Stimulated activated CD8-positive, alpha-beta memory T cell treated with anti-CD3 and anti-CD28 coated beads, Interleukin-4, amount 100 ng/mL, for 4 hours (primary cell): ENCODE measurements at places on chromosomes 11 and 22.

GRCh38 chr11:46256540-46257001 lies 20.9 kb upstream of the CREB3L1 start:
- DNase-seq = no peak

DNA sequence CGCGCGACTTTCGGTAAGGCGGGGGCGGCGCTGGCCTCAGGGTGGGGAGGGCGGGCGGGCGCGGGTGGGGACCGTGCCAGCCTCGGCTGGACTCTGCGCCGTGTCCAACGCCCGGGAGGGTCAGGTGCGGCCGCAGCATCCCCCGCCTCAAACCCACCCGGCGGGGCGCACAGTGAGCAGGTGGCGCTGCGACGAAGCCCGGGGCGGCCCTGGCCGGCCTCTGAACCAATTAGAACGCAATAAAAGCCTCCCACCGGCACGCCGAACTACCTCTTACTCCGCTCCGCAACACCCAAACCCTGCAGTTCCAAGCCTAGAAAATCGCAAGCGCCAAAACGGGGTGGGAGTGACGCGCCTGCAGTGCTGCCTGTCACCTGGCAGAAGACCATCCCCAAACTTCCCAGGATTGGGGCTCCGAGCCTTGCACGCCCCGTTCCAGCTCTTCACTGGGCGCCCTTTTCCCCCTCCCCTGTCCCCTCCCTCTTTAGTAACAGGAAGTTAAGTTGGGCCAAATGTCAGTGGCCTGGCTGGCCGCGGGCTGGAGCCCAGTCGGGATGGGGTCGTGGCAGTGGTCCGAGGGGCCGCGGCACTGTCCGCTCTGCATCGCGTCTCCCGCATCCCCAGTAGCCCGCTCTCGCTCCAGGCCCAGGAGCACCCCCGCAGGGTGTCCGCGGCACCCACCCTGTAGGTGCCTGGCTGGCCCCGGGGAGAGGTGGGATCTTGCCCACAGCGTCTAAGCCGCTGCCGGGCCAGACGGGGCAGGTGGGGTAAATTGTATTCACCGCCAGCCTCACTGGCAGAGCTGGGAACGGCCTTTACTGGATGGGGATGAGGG lies 541 bp downstream of the MICAL2 start:
- no peak for DNase-seq

DNA sequence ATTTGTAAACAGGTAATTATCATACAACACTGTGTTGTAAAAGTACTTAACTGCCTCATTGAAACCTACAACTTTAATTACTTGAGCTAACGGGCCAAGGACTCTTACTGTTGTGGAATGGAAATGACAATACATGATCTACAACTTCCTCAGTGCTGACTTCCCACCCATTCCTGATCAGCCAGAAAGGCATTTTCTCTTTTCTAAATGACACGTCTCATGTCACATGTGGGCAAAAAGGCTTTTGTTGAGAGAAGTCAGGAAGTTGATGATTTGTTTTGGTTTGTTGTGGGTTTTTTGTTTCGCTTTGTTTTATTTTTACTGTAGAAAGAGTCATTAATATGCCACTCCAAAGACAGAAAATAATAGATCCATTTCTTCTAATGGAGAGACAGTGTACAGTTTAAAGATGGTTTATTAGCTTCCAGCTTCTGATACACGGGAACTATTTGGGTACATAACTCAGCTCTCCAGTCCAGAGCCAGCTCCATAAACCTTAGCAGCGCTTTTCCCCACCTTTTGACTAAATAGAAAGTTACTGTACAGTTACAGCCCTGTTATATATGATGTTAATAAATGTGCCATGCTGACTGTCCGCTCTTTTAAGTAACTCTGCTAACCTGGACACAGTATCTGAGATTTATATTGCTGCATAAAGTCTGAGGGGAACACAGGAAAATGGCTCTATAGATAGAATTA lies 509.4 kb upstream of the API5 start:
- DNase-seq = no peak

- no peak for DNase-seq
Observed at GRCh38 chr11:12441231-12441861, 64.0 kb downstream of the PARVA start.

DNA sequence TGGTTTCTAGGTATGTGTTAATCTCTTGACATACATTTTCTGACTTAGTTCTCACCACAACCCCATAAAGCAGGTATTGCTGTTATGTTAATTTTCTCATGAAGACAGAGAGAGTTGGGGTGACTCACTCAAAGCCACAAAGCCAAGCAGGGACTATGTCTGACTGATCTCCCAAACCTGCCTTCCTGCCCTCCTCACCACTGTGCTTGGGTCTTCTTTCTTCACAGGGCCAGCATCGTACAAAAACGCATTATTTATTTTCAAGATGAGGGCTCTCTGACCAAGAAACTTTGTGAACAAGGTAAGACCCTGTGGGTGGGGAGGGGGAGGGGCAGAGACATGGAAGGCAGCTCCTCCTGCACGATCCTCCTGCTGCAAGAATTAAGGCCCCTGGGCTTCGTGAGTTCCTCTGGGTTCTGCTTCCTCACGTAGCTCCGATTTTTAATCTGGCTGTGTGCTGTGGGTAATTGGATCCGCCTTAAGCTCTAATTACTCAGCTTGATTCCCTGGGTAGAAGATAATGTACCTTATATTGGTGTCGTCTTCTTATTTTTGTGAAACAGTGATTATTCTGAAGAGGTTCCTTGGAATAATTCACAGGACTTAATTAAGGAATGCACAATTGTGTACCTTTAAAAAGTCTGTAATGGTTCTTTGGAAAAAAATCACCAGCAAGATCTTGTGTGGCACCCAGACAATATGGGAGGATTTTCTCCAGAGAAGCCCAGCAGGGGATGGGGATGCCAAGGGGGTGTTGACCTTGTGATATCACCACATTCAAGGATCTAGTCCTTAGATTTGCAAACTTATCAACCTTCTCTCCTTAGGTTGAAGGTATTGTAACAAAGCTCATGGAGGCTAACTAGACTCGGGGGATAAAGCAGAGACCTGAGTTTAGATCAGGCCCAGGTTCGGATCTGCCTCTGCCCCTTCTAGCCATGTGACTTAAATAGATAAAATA lies 112.9 kb downstream of the SPON1 start:
- peak; percentile 6 for DNase-seq

DNA sequence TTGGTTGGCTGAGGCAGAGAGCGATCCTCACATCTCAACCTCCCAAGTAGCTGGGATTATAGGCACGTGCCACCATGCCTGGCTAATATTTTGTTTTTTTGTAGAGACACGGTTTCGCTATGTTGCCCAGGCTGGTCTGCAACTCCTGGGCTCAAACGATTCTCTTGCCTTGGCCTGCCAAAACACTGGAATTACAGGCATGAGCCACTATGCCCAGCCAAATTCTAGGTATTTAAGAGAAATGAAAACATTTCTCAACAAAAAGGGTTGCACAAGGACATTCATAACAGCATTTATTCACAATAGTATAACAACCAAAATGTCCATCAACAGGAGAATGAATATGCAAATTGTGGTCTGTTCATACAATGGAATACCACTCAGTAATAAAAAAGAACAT lies 31.7 kb upstream of the RBX1 start:
- DNase-seq = no peak

DNA sequence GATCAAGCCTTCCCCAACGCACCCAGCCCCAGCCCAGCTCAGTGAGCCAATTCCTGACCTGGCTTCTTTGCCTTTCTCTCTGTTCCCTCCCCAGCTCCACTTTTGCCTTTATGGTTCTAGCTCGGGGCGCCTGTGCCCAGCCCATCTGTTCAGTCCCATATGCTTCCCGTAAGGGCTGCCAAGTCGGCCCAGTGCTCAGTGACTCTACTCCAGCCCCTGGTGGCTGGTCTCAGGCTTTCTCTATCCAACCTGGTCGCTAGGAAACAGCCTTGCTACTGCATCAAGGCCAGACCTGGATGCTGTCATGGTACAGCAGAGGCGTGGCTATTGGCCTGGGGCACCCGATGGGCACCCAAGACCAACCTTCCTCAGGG lies 178.0 kb downstream of the DSCAML1 start:
- no peak for DNase-seq

DNA sequence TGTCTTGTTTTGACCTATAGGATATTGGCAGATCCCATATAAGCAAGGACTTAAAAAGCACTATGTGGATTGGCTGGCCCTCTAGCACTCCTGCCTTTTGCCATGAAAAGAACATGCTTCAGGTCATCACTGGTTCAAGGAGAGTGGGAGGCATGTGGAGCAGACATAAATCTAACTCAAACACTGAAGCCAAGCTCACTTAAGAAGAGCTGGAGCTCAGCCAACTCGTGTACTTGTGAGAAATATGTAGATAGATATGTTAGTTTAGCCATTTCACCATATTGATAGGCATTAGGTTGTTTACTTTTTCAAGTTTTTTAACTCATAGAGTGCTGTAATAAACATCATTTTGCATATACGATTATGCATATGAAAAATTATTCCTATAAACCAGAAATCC lies 19.9 kb upstream of the BBOX1 start:
- no peak for DNase-seq

GRCh38 chr11:134995741-134996140 lies 583.7 kb upstream of the B3GAT1 start:
- no peak for DNase-seq

DNA sequence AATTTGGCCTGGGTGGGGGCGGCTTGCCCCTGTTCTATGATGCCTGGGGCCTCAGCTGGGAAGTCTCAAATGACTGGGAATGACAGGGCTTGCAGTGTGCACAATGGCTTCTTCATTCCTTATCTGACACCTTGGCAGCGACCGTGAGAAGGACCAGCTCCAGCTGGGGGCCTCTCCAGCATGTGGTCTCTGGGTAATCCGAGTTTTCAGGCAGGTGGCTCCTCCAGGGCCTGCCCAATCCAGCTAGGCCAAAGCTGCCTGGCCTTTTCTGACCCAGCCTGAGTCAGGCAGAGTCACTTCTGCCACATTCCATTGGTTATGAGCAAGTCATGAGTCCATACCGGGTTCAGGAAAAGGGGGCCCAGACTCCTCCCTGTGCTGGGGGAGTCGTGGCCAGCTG lies 646.0 kb downstream of the OPCML start:
- DNase-seq = no peak

DNA sequence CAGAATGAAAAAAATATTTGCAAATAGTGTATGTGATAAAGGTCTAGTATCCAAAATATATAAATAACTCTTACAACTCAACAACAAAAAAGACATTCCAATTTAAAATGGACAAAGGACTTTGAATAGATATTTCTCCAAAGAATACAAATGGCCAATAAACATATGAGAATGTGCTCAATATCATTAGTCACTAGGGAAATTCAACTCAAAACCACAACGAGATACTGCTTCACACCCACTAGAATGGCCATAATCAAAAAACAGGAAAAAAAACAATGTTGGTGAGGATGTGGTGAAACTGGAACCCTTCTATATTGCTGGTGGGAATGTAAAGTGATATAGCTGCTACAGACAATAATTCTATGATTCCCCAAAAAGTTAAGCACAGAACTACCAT lies 38.6 kb upstream of the RPS13 start:
- no peak for DNase-seq

DNA sequence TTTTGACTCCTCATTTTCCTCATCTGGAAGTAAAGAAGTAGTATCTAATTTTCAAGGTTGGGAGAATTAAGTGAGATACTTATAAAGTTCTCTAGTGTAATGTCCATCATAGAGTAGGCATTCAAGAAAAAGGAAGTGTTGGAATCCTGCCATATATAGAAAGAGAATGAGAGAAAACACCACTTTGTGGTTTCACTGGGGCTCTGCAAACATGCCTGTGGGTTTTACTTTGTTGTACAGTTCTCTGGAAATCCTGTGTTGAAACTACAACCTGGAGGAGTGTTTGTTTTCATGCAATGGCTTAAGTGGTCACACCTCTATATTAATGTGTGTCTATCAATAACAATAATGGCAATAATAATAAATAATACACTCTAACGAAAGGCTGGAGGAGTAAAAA lies 741.7 kb downstream of the NELL1 start:
- no peak for DNase-seq

DNA sequence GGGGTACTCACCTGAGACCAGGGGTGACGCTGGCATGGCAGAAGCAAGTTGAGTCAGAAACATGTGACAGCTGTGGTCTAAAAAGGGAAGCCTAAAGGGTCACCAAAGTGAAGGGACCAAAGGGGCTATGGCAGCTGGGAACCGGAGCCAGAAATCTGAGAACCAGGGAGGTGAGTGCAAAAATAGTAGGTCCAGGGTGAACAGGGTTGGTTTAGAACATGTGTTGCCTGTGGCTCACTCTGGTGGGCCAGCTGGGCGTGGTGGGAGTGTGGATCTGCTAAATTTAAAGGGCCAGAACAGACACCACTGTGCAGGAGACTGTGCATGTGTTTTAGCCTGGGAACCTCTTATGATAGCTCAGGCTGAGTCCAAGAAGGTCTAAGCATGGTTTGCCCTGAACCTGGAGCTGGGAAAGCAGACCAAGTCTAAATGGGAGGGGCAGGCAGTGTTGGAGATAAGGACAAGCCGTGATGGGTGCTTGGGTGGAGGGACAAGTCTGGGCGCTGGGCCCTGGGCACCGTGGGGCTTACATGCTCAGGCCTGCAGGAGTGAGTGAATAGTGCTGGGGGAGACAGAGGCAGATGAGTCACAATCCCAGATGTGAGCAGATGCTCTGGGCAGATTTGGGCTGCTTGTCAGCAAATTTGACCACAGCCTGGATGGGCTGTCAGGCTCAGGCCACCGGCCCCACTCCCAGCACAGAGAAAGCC lies 41.4 kb upstream of the ZBED5 start:
- DNase-seq = no peak

DNA sequence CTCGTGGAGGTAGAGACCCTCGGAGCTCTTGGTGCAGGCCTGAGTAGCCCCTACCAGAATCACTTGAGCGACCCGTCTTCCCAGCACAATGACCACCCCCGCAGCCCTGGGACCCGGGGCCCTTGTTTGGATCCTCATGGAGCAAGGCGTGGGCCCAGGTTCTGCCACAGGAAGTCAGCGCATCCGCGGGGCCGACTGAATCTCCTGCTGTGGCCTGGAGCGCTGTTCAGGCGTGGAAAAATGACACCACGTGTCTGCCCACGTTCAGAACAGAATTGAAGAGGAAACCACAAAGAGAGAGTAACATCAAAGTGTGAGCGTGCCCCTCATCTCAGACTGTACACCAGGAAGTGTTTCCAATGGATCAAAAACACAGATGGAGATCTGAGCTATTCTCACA lies 1479.2 kb downstream of the TBC1D22A start:
- no peak for DNase-seq

DNA sequence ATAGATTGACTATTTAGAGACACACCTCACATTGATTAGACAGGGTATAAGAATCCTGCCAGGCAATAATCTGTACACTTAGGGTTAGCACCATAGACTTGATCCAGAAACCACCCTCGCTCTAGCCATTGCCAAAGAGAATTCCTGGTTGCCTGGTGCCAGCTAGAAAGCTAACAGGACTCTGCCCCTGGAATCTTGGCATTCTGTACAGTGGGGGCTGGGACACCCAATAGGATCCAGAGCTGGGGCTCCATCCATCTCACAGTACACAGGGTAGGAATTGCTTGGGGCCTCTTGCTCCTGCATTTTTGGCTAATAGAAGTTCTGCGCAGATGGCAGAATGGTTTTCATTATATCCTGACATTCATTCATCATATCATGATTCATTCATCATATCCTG lies 3.0 kb upstream of the APLNR start:
- no peak for DNase-seq
